Peyer's patch (tissue), 4 donors: ENCODE measurements at places on chromosomes 5 and 9. TPM values are rescaled to one million over a fixed set of nuclear protein-coding genes. Genes with fewer than 3 reads are reported as not detected.

GRCh38 chr5:128380337-128380736 is 157.7 kb downstream of the FBN2 start:
- DNase-seq, result no peak

DNA sequence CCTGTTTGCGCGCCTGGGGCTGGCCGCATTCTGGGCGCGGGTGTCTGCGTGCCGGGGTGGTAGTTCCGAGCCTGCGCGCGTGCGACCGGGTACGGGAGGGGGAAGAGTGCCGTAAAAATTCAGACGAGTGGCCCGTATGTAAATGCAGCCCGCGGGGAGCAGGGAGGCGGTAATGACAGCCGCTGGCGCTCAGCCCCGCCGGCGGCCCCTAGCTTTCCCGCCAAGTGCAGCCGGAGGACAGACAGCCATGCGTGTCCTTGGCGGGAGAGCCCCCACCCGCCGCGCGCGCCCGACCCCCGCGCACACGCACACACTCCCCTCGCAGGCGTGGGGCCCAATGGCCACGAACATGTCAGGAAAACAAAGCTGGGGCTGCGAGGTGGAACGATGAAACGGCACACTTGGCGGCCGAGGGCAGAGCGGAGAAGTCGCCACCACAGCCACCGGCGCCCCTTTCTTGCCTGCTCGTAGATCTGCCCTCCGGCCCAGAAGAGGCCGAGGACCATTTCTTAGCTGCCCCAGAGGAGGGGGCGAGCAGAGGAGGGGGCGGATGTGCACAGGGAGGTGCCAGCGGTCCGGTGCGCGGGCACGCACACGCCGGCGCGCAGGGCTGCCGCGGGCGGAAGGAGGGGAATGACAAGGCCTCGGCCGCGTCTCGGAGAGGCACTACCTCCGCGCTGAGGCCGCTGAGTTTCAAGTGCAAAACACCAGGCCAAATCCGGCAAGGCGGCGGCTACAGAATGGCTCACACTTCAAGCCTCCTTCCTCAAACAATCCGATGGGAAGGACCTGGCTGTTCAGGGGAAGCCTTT is 208.4 kb downstream of the MEF2C start:
- peak; percentile 51 for DNase-seq

DNA sequence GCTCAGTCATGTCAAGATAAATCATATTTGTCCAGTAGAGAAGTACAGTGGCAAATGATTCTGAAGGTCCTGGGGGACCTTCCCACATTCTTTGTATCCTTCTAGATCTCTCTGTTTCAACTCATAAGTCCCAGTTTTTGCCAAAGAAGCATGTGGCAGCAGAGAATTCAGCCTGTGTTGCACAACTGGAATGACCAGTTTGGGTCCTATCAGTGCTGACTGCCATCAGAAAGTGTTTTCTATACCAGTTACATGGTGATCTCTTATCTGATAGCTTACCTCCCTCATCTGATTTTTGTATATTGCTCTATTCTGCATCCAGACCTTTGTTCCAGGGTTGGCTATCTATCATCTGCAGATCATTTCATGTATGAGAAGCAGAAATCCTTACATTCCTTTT is 21.7 kb downstream of the GM2A start:
- no peak for DNase-seq

The SCAMP1 gene
- total RNA-seq, result 10.7 TPM

The GPX3 gene
- 665 TPM for total RNA-seq

The IL9 gene
- not detected for total RNA-seq

The IL4 gene
- not detected for total RNA-seq
